ENCODE measurements at places on chromosomes 1 and 21. TPM values are rescaled to one million over a fixed set of nuclear protein-coding genes. Genes with fewer than 3 reads are reported as not detected.

- no peak for DNase-seq
Observed at GRCh38 chr1:88655140-88655539, 28.9 kb upstream of the PKN2 start.

SPRR2E gene
- total RNA-seq = not detected

- DNase-seq = no peak
Observed at GRCh38 chr1:216765346-216766300, 42.4 kb upstream of the ESRRG start.

- no peak for DNase-seq
Observed at GRCh38 chr1:64884261-64885040, 81.9 kb downstream of the JAK1 start.

FOXD3 gene
- 0.26 TPM for total RNA-seq

GRCh38 chr1:61083807-61084440, 1.6 kb downstream of the NFIA start:
- DNase-seq = no peak

CHI3L2 gene
- total RNA-seq = not detected

PYHIN1 gene
- total RNA-seq = 0.66 TPM

DNA sequence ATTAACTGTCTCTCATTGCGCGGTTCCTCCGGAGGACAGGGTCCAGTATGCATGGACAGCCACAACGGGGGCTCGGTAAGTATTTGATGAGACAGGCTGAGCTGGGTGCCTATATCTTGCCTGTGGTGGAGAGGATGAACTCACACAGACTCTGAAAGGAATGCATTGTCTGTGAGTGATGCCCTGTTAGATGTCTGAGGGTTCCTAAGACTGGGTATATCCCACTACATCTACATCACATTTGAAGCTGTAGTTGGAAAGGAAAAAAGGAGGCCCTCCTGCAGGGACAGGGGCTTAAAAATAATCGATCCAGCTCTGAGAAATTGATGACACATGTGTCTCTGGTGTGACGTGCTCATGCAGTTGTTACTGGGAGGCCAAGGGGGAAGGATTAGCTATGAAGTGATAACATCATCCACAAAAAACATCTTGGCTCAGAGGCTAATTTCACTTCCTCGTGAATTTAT, 1.9 kb downstream of the ADARB1 start:
- DNase-seq = no peak

Measured in body of pancreas (tissue), 4 donors.